ENCODE measurements at places on chromosomes 16 and 17.

GRCh38 chr17:58204796-58205195, 12.3 kb downstream of the EPX start:
- no peak for DNase-seq

DNA sequence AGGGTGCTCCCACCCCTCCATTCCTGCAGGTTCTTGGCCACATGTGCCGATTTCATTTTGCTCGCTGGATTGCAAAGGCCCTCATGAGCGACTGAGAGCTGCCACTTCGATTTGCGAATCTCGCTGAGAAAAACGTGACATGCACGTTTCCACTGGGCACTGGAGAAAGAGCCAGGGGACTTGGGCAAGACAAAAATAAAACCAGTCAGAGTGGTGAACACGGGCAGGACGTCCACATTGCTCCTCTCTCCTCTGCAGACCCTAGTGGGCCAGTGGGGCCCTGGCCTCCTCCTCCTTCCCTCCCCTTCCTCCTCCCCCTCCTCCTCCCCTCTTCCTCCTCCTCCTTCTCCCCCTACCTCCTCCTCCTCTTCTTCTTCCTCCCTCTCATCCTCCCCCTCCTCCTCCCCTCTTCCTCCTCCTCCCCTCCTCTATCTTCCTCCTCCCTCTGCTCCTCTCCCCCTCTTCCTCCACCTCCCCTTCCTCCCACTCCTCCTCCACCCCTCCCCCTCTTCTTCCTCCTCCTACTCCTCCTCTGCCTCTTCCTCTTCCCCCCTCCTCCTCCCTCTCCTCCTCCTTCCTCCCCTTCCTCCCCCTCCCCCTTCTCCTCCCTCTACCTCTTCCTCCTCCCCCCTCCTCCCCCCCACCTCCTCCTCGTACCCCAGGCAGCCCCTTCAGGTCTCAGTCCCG, 28.1 kb upstream of the ENPP7 start:
- no peak for DNase-seq

GRCh38 chr17:27322026-27322425, 28.1 kb downstream of the WSB1 start:
- no peak for DNase-seq

DNA sequence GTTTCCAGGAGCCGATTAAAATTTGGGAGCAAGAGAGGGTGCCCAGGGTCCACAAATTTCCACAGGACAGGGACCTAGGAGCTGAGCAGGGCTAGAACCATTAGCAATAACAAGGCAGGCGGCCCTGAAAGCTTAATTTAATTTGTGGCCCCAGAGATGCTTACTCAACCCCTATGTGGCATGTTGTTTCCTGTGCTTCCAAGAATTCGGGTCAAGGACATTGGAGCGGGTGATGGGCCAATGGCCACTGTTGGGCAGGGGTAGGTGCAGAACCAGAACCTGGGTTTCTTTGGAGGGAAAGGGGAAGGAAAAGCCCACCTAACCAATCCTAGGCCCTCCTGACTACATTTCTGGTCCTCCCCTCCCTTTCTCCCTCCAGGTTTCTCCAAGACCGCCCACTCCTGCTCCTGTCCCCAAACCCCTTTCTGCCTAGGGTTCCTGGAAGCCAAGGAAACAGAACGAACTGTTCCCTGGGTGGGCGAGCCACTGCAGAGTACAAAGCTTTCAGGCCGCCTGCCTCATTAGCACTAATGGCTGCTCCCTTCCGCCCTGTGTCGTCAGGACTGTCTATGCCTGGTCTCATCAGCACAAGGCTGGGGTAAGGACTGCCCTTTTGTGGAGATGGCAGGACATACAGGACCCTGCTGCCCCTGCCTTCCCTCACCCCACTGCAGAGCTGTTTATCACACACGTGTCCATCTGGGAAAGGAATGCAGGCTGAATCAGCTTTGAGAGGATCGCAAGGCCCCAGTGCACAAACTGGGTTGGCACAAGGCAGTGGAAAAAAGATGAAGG, 581 bp upstream of the AGRP start:
- DNase-seq: no peak

DNA sequence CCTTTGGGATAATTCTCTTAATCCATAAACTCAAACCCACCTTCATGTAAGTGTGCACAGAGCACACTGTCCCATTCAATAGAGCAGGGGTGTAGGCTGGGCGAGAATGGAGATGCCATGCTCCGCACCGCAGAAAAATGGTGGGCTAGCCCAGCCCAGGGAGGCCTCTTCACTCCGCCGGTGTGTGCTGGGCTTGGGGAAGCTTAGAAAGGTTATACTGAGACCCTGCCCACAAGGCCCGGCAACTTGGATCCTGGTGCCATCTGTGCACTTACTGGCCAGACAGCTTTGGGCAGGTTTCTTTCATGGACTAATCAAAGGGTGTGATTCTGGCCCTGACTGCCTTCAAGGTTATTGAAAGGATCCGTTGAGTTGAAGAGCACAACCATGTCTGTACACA, 3.7 kb upstream of the STAT5A start:
- DNase-seq: no peak

DNA sequence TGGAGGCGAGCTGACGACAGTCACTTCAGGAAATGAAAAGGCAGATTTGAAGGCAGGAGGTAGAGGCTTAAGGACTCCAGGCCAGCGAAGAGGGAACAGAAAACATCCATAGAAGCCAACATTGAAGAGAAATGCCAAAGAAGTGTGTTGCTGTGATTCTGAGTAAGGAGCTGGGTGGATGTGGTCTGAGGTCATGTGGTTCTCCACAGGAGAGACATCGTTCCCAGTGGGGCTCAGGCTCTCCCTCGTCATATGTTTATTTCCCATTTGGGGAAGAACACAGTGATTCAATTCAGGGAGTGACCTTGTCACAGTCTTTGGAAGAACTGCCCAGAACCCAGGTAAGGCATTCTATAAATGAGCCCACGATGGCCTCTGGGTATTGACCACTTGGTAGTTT, 6.6 kb upstream of the PMP22 start:
- DNase-seq: no peak

GRCh38 chr16:27156579-27156978, 46.7 kb upstream of the KDM8 start:
- no peak for DNase-seq

- no peak for DNase-seq
These were observed 583 bp upstream of the ZNF747 start for GRCh38 chr16:30535106-30535776.

GRCh38 chr16:70634861-70635260, 11.5 kb upstream of the IL34 start:
- no peak for DNase-seq

DNA sequence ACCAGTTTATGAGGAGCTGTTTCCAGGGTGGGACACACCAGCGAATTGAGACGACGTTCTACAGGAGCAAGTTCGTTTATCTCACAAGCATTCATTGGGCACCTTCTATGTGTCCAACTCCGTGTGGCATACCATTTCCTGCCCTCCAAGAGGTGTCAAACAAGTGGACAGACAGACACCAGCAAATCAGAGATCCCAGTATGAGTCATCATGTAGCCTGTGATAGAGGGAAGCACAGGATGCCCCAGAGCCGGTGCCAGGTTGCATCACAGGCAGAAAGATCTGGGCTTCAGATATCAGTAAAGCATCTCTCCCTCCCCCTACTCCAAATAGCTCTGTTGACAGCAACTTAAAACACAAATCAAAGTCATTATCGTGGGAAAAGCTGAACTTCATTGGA, 31.8 kb upstream of the MAF start:
- DNase-seq: no peak

All from amygdala (tissue), 56 donors.